ENCODE measurements at places on chromosomes 7 and 10.

DNA sequence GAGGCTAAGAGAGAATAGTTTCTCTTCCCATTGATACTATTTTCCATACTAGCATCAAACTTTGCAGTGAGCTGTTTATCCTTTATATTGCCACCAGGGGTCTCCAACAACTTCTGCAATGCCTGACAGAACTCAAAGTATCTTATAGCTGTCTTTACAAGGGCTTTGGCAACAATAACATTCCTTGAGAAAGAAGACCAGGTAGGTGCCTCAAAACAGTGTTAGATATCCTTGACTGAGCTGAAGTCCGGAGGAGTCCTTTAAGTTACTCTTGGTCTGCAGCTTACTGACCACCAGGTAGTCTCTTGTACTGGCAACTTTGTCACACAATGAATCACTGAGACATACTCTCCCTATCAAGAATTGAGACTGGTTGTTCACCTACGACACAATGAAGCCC lies 30.0 kb upstream of the TES start:
- DNase-seq, result no peak

- DNase-seq, result no peak
Observed at GRCh38 chr10:95618101-95618500, 38.4 kb downstream of the ALDH18A1 start.

GRCh38 chr10:131925011-131925649 lies 24.3 kb downstream of the PPP2R2D start:
- no peak for DNase-seq

DNA sequence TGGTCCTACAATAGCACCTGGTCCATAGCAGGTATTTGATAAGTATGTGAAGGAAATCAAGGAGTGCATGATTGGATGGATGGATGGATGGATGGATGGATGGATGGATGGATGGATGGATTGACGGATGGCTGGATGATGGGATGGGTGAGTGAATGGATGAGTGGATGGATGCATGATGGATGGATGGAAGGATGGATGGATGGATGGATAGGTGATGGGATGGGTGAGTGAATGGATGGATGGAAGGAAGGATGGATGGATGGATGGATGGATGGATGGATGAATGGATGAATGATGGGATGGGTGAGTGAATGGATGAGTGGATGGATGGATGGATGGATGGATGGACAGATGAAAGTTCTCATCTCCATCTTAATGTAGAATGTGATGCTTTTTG lies 231.0 kb upstream of the PPP2R2D start:
- no peak for DNase-seq

- DNase-seq, result no peak
Observed at GRCh38 chr7:22662556-22663356, 64.2 kb upstream of the IL6 start.

DNA sequence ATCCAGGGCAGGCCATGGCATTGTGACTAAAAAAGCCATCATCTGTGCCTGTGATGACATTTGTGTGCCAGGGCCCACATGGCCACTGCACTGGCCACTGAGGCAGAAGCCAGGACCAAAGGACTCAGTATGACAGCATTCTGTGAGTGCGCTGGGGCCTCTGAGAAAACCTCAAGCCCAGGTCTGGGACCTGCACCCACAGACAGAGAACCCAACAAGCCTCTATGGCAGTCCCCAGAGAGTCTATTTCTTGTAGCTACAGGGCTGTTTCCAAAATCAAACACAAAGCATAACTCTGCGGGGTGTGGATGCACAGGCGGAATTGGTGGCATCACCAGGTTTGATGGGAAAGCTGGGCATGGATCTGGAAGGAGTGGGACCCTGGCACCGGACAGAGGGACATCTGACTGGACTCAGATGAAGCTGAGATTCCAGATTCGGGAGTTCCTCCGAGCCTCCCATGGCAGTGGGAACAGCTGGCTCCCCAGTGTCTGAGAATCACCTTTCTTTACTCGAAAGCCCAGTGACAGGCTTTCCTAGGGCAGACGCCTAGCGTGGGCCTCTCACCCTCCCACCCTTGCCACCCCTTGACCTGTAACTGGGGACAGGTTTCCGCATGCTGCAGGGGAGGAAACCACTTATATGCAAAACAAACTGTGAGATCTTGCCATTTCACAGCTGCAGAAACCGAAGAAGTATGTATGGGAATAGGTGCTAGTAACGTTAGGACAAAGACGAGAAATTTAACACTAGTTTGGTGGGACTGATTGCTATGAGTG lies 70.6 kb upstream of the RHEB start:
- DNase-seq, result no peak

DNA sequence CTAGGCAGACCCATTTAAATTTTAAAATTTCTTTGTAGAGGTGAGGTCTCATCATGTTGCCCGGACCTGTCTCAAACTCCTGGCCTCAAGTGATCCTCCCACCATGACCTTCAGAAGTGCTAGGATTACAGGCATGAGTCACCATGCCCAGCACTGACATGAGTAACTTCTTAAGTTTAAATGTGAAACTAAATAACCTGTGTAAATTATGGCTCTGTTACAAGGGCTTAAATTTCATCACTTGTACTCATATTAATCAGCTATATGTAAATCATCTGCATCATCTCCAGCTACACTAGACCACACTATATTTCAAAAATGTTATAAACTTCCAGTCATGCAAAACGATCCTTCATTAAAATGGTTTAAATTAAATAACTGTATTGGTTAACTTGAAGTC lies 56.1 kb downstream of the ATAD1 start:
- DNase-seq, result no peak

DNA sequence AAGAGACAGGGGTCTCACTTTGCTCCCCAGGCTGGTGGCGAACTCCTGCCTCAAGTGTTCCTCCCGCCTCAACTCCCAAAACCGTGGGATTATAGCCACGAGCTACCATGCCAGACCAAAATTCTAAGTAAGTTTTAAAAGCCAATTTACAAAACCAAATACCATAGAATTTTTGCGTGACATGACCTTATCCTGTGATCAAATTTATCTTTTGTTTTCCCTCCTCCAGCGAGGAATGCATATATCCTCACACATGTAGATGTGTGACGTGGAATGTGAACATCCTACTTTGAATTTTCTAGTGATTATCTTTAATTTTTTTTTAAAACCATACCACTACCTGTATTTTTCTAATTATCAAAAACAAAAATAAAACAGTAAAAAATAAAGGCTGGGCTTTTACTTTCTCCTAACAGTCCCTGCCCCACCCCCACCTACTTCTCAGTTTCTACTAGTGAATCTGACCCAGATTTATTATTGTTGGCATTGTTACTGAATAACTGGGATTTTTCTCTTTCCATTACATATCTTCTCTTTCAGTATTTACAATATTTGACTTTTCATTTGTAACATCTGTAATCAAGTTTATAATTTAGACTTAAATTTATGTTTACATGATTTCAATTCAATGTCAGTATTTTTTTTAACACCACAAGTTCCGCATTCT lies 26.0 kb downstream of the CYTH3 start:
- no peak for DNase-seq

- DNase-seq, result no peak
Observed at GRCh38 chr7:36583318-36583717, 141.0 kb downstream of the AOAH start.

DNA sequence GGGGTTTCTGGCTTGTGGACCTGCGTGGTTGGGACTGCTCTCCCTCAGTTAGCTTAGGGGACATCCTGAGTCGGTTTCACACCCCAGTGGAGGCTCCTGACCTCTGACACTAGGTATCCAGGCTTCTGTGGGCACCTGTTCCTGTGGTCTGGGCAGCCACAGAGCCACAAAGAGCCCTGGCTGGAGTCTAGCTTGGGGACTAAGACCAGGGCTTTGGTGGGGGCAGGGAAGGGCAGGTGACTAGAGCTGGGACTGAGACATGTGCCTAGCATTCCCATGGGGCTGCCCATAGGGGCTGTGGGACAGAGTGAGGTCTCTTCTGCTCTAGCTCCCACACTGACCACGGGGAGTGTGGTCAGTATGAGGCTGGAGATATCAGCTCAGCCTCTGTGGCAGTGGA lies 4.0 kb upstream of the TMEM270 start:
- no peak for DNase-seq

DNA sequence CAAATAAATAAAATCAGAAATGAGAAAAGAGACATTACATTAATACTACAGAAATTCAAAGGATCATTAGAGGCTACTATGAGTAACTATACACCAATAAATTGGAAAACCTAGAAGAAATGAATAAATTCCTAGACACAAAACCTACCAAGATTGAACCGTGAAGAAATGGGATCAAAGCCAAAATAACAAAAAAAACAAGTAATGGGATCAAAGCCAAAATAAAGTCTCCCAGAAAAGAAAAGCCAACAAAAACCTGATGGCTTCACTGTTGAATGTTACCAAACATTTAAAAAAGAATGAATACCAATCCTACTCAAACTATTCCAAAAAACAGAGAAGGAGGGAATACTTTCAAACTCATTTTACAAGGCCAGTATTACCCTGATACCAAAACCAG lies 20.0 kb downstream of the GSDME start:
- no peak for DNase-seq

- no peak for DNase-seq
Observed at GRCh38 chr7:43590862-43591557, 8.1 kb downstream of the STK17A start.

DNA sequence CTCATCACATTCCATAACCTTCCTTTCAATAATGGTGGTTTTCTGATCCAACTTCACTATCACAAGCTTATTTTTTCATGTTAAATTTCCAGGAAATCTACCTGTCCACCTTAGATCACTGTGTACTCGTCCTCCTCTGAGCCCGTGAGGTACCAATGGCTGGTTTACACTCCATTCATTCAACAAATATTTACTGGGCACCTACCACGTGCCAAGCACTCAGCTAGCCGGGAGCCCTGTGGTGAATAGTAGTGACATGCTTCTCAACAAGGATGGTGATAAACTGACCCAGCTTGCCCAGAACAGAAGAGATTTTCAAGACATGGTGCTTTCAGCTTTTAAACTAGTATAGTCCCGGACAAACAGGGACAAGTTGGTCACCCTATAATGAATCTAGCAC lies 98.2 kb downstream of the FAM204A start:
- DNase-seq, result no peak

DNA sequence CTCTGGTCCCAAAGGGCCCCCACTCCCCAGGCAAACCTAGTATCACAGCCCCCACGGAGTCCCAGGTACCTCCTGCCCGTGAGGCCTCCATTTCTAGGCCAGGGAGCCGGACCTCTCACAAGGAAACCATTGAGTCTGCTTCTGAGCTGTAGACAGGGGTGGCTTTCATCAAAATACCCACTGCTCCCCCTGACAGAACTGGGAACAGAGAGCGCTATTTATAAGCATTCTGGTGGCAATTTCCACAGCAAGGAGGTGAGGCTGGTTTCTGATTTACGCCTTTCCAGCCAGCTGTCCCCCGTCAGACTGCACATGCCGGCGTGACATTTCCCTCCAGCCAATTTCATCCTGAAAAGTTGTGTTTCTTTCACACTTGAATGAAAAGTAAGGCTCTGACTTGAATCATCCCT lies 407.5 kb upstream of the PRKCQ start:
- DNase-seq, result no peak

- DNase-seq, result no peak
Observed at GRCh38 chr10:26952094-26952493, 91.3 kb upstream of the ABI1 start.

- DNase-seq, result no peak
Observed at GRCh38 chr7:19754521-19755116, 18.8 kb downstream of the TMEM196 start.

DNA sequence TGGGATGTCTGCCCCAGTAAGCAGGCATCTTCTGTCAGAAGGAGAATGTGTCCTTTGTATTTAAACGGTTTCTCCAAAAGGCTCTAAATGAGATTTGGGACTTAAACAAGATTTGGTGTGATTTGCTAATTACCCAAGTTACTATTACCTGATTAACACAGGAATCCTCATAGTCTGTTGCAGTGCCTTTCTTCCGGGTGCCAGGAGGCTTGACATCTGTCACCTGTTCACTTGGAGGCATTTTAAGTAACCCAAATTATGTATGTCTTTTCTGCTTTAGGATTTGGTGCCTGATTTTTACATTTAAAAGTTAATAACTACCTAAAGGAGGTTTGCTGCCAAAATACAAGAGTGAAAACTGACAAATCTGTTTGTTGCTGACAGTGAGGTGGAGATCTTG lies 587.9 kb upstream of the GALNT17 start:
- DNase-seq, result no peak

DNA sequence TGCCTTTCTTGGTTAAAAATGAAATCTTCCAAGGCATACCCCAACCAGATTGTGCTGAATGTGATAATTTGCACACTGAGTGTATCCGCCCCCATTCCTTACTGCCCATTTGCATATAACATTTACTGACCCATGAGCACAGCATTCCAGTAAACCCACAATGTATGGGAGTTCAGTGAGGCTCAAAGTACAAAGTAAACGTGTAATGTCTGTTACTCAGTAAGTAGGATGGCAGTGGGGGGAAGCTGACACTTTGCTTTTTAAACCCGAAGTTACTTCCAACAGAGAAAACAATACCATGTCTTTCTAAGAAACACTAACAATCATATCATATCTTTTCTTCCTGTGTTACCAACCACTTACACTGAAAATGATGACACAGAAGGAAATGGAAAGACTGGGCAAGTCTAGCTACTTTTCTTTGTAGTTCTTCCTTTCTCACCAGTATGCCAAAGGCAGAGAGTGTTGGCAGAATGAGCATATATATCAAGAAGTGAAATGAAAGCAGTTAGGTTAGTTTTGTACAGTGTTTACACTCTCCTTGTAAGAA lies 27.1 kb upstream of the SOSTDC1 start:
- no peak for DNase-seq

- DNase-seq, result no peak
Observed at GRCh38 chr7:137454767-137455166, 111.2 kb upstream of the PTN start.

DNA sequence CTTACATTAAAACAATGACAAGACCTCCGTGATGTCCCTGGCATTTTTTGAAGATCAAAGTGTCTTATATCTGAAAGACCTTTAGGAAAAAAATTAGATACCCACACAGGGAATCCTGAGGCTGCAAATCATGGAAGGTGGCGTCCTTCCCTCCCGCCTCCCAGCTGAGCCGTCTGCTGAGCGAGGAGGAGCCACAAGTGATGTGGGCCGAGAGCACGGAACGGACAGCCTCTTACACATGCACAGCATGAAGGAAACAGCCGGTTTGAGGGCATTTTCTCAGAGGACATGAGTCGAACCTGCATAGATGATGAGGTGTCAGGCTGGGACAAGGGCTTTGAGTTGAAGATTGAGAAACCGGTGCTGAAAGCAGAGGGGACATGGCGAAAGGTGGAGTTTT lies 163.3 kb downstream of the ADARB2 start:
- no peak for DNase-seq

All from stimulated activated CD8-positive, alpha-beta memory T cell treated with anti-CD3 and anti-CD28 coated beads, Interleukin-4, amount 100 ng/mL, for 4 hours (primary cell).